Ovary (tissue), 10 donors: ENCODE measurements at places on chromosomes 1 and 21.

DNA sequence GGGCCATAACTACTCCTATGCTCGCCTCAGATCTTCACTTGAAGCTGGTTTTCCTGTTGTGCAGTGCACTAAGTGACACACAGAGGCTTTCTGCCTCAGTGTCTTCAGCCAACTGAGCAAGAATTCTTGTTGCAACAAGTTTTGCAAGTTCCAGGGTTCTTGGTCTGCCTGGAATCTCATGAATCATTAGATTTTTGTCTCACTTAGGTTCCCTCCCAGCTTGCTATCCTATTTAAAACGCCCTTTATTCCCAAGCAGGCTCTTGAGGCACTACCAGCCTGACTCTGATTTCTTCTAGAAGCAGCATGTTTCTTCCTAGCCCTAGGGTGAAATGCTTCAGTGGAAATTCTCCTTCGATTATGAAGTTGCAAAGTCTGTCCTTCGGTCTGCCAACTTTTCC lies 158.8 kb downstream of the C1orf21 start:
- DNase-seq, result no peak

- DNase-seq, result no peak
Measured at GRCh38 chr1:119187416-119187815, 47.0 kb upstream of the WARS2 start.

GRCh38 chr1:59526240-59526639 lies 229.3 kb downstream of the FGGY start:
- no peak for DNase-seq

DNA sequence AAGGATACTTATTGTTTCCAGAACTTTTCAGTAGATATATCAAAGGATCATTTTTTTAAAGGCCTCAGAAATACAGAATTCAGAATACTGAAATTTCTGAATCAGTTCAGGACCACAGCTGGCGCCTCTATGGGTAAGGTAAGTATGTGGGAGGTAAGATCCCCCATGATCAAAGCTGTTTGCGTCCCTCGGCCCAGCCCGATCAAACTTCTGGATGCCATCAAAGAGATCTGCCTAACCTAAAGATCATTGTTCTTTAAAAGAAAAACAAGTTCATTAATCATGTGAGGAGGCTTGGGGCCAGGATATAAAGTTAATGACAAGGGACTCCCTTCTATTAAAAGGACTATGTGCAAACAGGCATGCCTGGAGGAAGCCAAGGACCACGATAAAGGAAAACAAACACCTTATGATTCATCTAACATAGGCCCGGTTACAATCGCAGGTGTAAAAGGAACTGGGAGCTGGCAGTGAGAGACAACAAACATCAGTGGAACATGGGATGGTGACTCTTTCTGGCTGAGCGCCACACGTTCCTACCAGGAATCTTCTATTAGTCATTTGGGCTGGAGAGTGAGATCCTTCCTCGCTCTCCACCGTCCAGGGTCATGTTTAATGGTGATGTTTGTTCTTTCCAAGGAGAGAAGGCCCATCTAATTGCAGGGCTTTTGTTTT lies 2.8 kb upstream of the BACE2 start:
- DNase-seq, result no peak

DNA sequence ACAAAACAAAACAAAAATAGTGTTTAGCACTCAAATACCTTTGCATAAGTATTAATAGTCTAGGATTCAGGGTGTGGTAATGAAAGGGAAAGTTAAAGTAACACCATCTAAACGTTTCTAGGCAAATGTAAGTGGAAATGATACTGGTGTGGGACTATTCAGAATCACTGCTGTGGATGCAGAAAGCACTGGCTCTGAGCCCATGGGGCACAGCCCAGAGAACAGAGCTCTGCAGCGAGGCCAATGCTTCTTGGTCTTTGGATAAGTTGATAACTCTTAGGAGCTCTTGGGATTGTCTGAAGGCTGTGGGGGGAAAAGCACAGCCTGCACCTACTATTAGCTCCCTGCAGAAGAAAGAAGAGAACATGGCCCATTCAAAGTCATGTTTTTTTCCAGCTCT lies 21.4 kb upstream of the DNM3 start:
- no peak for DNase-seq

GRCh38 chr1:118275472-118276115 lies 90.6 kb upstream of the SPAG17 start:
- DNase-seq, result no peak

GRCh38 chr1:99327357-99327756 lies 63.1 kb downstream of the PLPPR4 start:
- DNase-seq, result no peak

GRCh38 chr1:108199201-108199691 lies 897 bp downstream of the SLC25A24 start:
- DNase-seq, result no peak

DNA sequence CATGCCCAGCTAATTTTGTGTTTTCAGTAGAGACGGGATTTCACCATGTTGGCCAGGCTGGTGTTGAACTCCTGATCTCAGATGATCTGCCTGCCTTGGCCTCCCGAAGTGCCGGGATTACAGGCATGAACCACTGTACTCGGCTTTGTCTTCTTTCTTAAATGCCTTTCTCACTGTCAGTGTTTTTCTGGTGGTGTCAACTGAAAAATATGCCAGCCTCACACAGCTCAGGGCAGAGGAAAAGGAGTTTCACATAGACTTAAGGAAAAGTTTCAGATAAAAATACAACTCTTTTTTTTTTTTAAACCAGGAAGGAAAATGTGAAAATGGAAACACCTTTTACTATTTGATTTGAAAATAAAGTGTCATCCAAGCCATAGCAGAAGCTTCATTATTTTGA lies 4.6 kb upstream of the MAB21L3 start:
- no peak for DNase-seq

GRCh38 chr1:206682111-206682510 lies 2.6 kb upstream of the MAPKAPK2 start:
- DNase-seq, result no peak

- DNase-seq, result no peak
Measured at GRCh38 chr1:60904099-60904851, 178.1 kb upstream of the NFIA start.

DNA sequence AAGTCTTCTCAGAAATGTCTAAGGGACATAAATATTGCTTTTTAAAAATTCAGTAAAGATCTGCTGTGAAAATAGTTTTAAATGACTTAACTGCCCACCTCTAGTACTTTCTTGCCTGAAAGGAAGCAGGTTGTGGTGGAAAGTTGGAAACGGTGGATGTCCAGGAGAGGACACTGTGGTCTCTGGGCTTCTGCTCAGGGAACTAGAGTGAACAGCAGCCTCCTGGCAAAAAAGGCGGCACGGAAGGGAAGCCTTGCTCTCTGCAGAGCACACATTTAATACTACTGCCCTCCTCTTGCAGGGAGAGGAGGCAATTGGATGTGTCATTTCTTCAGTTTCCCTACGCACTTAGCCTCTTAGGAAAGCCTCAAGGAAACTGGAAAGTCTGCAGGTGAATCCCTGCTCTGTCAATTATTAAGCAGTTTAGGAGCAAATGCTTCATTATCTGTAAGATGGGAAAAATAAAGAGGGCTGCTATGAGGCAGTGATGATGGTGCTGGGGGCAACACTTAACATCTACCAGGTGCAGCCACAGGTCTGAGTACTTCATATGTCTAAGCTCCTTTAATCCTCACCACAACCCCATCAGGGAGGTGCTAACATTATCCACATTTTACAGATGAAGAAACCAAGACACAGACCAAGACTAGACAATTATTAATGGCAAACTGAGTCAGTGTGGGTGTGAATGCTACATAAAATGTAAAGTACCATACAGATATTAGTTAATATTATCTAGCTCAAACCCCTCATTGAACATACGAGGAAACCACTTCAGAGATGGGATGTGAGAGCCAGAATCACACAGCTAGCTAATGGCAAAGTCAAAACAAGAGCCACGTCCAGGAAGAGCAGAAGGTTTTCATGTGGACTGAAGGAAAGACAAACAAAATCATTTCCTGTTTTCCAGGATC lies 108.9 kb upstream of the ADAR start:
- DNase-seq, result no peak

DNA sequence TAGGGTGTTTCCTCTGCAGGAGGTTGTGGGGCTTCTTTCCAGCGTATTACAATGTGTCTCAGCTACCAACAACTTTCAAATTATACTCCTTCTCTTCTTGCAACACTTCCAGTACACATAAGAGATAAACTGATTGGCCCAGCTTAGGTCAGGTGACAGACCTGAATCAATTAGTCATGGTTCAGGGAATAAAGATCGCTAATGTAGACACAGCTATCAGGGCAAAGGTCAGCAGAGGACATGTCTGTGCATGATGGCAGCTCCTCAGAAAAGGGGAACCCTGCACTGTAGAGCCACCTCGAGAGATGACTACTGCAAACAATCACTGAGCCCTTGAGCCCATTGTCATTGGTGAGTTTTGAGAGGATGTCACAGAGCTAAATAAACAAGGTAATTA lies 36.8 kb upstream of the PKN2 start:
- DNase-seq, result no peak

DNA sequence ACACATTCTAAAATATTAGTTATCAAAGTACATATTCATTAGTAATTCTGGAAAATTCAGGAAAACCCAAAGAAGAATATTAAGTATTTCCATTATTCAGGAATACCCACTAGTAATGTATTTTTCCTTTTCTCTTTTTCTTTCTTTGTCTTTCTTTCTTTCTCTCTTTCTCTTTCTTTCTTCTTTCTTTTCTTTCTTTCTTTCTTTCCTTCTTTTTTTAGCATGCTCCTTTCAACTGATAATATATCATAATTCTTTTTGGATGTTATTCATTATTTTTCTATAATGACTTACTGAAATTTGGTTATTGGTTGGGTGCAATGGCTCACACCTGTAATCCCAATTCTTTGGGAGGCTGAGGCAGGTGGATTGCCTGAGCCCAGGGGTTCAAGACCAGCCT lies 175.6 kb upstream of the RAB4A start:
- DNase-seq, result no peak

- DNase-seq, result peak; percentile 62
Measured at GRCh38 chr1:11918799-11919519, 7.3 kb downstream of the KIAA2013 start.

DNA sequence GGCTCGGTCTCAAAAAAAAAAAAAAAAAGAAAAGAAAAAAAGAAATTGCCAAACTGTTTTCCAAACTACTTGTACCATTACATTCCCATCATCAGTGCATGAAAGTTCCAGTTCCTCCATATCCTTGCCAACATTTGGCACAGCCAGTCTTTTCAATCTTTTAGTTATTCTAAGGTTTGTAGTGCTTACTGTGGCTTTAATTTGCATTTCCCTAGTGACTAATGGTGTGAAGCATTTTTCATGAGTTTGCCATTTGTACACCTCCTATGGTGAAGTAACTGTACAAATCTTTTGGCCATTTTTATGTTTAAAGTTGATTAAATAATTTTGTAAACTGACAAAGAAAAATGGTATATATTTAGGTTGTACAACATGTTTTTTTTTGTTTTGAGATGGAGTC lies 70.7 kb downstream of the DEGS1 start:
- no peak for DNase-seq

DNA sequence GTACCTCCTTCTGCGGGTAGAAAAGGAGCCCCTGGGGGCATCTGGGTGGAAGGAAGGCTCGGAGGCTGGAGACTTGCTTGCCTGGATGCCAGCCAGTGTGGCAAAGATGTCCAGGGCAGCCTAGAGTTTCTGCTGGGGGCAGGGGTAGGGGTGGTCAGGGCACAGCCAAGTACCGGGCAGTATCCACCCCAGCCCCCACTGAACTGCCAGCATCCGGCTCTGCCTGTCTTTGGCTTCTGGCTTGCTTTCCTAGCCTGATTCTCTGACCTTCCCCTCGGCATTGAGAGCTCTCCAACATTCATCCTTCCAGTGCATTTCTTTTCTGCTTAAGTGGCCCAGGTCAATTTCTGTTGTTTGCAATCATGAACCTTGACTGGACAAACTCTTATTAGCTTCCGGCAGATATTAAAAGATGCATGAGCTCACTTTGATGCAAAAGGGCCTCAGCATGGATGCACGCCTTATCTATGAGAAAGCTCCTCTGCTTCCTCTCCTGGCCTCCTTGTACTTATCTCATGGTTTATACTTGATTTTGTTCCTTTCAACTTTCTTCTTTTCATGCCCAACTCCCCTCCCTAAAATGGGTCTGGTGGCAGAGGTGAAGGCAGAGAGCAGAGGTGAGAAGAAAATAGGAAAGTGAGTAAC lies 116.9 kb downstream of the HLCS start:
- DNase-seq, result no peak

DNA sequence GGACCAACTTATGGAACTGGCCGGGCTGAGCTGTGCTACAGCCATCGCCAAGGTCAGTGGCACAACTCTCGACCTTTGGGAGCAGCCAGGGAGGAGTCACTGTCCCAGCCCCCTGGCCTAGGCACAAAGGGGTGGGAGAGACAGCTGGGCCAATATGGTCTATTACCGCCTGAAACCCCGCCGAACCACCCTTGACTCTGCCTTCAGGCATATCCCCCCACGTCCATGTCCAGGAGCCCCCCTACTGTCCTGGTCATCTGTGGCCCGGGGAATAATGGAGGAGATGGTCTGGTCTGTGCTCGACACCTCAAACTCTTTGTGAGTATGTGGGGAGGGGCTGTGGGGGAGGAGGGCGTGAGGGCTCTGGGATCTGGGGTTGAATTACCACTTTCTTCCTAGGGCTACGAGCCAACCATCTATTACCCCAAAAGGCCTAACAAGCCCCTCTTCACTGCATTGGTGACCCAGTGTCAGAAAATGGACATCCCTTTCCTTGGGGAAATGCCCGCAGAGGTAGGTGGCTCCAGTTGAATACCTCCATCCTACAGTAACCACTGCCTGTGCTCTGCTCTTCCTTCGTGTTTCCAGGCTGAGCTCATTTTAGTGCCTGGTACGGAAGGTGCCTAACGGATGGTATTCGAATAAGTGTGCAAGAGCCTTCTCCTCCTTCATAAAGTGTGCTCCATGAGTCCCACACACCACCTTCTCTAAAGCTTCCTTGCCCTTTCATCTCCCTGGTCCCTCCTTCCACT lies 758 bp downstream of the NAXE start:
- DNase-seq, result no peak

DNA sequence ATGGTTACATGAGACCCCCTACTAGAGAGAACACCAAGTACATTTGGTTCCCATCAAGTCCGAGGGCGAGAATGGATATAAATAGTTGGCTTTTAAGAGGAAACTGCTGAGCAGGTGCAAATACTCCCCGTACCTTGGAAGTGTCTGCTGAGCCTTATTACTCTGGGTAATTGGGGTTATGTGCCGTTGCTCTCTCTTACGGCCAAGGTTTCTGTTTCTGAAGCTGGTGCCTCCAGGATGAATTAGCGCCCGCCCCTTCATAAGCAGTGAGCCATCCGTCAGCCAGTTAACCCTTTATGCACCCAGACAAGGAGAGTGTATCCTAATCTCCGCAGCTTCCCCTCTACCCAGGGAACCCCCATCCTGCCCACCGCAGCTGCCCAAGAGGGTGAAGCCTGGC lies 90.4 kb upstream of the AJAP1 start:
- DNase-seq, result no peak
